ENCODE measurements at places on chromosomes 7 and 10. TPM values are rescaled to one million over a fixed set of nuclear protein-coding genes. Genes with fewer than 3 reads are reported as not detected.

The PLXDC2 gene
- 2.8 TPM for total RNA-seq

The GRID1 gene
- total RNA-seq = not detected

The CYP3A7 gene
- total RNA-seq = 0.33 TPM

The PNLIPRP3 gene
- total RNA-seq = 0.17 TPM

The MYH16 gene
- not detected for total RNA-seq

The RAMP3 gene
- 0.58 TPM for total RNA-seq

The NRCAM gene
- total RNA-seq = 0.50 TPM

The HOXA10 gene
- total RNA-seq = 0.15 TPM

The H2BK1 gene
- total RNA-seq = not detected

The ASL gene
- 35.1 TPM for total RNA-seq

The RTKN2 gene
- total RNA-seq = 1.3 TPM

The GRM3 gene
- total RNA-seq = not detected

The IKZF1 gene
- total RNA-seq = not detected

The CDH23 gene
- 0.17 TPM for total RNA-seq

The INHBA gene
- 8.1 TPM for total RNA-seq

The ERVW-1 gene
- total RNA-seq = not detected

The GSDME gene
- 75.3 TPM for total RNA-seq

The HKDC1 gene
- total RNA-seq = under 0.01 TPM

The ATP6V0A4 gene
- not detected for total RNA-seq

The TMEM72 gene
- not detected for total RNA-seq

The LRRD1 gene
- total RNA-seq = not detected

The MTG1 gene
- total RNA-seq = 21.5 TPM

The SLC39A12 gene
- not detected for total RNA-seq

The GHITM gene
- 214 TPM for total RNA-seq

The CTTNBP2 gene
- total RNA-seq = 22.3 TPM

Measured in smooth muscle cell of trachea (primary cell).